NCI-H146 (cell line): ENCODE measurements at places on chromosomes 6 and 20.

GRCh38 chr6:128029826-128030225, 129.0 kb upstream of the THEMIS start:
- no peak for DNase-seq

GRCh38 chr20:37994512-37994911, 38.7 kb downstream of the TTI1 start:
- no peak for DNase-seq

GRCh38 chr6:112286500-112287144, 32.3 kb upstream of the LAMA4 start:
- no peak for DNase-seq

GRCh38 chr20:62766071-62766450, 30.2 kb upstream of the MRGBP start:
- no peak for DNase-seq

GRCh38 chr6:140571145-140571544, 1196.7 kb upstream of the CITED2 start:
- DNase-seq, result no peak

DNA sequence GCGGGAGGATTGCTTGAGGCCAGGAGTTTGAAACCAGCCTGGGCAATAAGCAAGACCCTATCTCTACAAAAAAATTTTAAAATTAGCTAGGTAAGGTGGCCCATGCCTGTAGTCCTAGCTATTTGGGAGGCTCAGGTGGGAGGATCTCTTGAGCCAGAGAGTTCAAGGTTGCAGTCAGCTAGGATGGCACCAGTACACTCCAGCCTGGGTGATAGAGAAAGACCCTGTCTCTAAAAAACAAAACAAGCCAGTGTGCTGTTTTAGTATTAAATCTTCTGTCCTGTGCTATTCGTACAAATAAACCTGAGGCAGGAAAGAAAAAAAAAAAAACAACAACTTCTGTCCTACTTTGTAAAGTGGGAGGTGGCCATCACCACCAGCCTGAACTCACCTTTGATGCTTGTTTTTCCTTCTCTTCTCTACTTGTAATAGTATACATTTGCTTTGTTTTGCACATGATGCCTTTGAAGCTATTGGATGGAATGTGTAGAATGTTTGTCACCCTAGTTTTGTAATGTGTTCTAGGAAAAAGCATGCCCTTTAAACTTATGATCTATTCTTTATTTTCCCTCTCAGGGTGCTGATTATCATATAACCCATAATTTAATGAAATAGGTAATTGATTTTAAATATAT, 102.5 kb downstream of the CRYBG1 start:
- no peak for DNase-seq

GRCh38 chr6:169520104-169520503, 181.7 kb downstream of the WDR27 start:
- no peak for DNase-seq
